ENCODE measurements at places on chromosomes 1 and 21.

- DNase-seq, result no peak
Measured at GRCh38 chr1:154557248-154557938, 1.1 kb downstream of the UBE2Q1 start.

DNA sequence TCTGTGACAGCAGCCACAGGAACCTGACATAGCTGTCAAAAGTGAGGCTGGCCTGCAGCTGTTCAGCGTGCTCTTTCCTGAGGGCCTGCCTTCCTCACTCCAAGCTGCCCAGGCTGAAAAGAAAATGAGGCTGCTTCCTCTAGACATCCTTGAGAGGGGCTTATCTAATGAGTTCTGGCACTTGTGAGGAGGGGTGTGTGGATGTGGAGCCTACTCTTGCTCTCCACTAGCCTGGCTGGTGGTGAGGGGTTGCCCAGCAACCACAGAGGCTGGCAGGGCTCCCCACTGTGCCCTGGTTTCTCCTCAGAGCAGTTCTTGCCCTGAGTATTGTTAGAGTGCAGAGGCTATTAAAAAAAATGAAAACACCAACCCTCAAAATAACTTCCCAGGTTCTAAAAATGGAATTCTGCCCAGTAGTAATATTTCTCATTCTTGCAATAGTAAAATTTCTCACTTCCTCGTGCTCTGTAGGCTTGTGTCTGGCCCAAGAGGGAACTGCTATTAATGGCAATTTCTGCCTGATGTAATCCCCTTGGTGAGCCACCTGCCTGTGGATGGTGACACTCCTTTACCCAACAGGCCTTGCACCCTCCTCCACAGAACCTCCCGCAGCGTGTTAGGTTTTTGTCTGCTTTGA, 52.6 kb upstream of the EPS8L3 start:
- DNase-seq, result no peak

- DNase-seq, result no peak
Measured at GRCh38 chr1:27166929-27167328, 12.0 kb upstream of the SLC9A1 start.

DNA sequence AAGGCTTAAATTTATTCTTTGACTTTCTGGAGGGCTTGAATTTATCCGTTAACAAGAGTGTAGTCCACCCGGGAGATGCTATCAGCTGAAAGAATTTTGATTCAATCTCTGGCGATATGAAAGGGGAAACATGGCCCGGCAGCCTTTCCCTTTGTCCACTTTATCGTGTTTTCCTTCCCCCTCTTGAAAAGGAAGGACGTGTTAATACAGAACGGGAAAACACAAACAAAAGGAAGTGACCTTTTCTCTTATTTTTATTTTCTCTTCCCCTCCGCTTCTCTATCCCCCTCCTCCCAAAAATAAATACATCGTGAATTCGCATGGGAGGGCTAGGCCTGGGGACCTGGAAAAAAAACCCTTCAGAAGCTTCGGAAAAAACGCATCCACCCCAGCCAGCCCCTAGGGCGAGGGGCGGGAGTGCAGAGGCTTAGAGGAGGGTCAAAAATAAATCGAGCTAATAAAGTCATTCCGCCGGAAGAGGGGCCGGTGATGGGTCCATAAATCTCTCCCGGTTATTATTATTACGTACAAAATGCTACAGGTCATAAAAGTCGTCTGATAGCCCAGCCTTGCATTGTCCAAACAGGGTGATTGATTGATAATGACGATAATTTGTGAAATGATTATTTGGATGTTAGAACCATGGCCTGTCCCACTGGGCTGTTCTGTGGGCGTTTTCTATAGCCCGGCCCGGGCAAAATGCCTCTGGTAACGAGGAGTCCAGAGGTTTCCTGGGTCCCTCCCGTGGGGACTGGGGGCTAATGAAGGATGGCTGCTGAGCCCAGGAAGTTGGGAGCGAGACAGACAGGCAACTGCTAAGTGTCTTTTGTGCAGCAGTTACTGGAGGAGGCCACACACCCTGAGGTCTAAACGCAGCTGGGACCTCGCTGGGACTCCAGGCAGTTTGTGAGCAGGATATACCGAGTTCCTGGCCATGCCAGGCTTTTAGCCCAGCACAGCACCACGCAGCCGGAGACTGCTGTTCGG, 179.4 kb downstream of the PRDM16 start:
- DNase-seq, result no peak

GRCh38 chr1:206656936-206657335, 21.6 kb downstream of the DYRK3 start:
- no peak for DNase-seq

- DNase-seq, result no peak
Measured at GRCh38 chr1:82836213-82836972, 1035.7 kb downstream of the ADGRL2 start.

DNA sequence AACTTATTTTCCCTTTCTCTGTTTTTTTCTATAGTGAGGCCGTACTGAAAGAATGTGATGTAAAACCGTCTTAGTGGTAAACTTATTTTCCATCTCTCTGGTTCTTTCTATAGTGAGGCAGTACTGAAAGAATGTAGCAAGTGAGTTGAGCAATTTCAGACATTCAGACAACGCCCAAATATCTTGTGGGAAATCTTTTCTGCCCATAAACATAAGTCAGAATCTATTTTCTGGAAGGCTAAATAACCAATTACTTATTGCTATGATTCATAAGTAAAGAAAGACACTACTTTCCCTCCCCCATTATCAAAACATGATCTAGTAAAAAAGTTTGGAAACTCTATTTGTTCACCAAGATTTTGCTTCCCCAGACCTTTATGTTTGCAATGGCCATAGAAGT, 18.8 kb upstream of the SCCPDH start:
- no peak for DNase-seq

DNA sequence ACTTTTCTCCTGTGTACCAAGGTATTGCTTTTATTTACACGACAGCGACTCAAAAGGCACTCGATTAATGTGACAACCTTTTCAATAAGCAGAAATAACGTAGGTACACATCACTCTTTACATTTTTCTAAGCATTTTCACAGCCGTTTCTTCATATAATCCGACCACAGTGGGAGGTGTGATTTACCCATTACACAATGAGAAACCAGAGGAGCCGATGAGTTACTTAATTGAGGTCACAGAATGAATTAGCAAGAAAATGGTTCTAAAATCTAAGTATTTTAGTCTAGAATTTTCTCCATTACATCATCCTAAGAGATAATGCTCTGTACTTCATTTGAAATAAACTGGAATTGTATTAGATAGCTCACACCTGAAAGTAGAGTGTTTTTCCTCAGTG, 71.5 kb downstream of the UMODL1 start:
- DNase-seq, result no peak

- no peak for DNase-seq
Measured at GRCh38 chr1:151970626-151971025, 23.0 kb downstream of the S100A10 start.

GRCh38 chr1:217983051-217983375, 302.1 kb upstream of the RRP15 start:
- no peak for DNase-seq

- DNase-seq, result no peak
Measured at GRCh38 chr1:15911927-15912326, 64.0 kb downstream of the ZBTB17 start.

- DNase-seq, result no peak
Measured at GRCh38 chr1:239603530-239603929, 217.2 kb downstream of the CHRM3 start.

- DNase-seq, result no peak
Measured at GRCh38 chr1:25037174-25038074, 107.3 kb upstream of the RUNX3 start.

DNA sequence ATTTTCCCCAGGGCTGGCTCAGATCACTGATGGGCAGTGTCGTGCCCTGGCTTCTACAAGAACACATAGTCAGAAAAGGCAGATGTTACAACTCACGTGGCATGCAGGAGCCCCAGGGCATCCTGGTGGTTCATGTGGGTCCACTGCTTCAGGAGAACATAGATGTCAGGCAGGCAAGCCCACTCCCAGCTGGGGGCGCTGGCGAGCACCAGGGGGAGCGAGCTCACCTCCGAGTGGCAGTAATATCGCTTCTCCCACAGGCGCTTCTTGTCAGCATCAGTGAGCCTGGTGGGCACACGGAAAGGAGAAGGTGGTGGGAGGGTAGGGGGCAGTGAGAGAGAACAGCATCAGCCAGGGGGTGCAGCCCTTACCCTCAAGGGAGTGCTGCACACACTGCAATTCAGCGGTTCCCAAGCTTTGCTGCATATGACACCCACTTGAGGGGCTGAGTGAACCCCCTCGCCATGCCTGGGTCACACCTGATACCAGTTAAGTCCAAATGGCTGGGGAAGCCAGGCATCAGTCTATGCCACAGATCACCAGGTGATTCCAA, 34.3 kb upstream of the PPP1R15B start:
- peak; percentile 46 for DNase-seq

GRCh38 chr1:115908565-115909274, 67.6 kb upstream of the SLC22A15 start:
- no peak for DNase-seq

DNA sequence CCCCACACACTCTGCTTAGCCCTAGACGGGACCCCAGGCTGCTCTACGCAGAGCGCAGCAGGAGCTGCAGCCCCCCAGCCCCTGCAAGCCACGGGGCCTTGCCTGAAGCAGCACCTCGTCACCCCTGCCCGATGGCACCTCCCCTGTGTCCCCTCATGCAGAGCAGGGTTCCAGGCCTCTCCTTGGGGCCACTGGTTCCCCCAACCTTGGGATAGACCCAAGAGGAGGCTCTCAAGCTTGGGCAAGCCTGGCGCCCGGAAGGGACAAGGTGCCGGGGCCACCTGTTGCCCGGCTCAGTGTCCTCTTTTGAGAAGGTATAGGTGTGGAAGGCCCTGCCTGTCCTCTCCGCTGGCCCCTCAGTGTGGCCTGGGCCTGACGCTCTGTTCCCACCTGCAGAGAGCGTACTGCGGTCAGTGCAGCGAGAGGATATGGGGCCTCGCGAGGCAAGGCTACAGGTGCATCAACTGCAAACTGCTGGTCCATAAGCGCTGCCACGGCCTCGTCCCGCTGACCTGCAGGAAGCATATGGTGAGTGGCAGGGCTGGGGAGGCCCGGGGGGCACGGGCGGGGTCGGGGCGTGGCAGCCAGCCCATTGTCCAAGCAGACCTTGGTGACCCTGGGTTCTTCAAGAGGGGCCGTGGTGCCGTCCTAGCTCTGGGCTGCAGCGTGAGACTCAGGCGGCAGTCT, 50.6 kb downstream of the FAAP20 start:
- no peak for DNase-seq

DNA sequence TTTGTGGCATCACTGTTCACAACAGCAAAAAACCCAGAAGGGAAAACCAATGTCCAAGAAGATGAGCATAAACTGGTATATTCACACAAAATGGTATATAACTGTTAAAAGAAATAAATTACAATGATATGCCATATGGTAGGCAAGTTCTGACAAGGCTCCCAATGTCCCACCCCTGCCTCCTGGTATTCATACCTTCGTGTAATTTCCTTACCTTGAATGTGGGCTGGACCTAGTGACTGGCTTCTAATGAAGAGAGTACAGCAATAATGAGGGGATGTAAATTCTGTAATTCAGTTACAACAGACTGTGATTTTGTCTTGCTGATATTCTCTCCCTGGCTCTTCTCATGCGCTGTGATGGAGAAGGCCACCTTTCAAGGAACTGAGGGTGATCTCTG, 9.3 kb downstream of the ANKRD45 start:
- no peak for DNase-seq

- no peak for DNase-seq
Measured at GRCh38 chr1:238135708-238136664, 245.3 kb upstream of the ZP4 start.

DNA sequence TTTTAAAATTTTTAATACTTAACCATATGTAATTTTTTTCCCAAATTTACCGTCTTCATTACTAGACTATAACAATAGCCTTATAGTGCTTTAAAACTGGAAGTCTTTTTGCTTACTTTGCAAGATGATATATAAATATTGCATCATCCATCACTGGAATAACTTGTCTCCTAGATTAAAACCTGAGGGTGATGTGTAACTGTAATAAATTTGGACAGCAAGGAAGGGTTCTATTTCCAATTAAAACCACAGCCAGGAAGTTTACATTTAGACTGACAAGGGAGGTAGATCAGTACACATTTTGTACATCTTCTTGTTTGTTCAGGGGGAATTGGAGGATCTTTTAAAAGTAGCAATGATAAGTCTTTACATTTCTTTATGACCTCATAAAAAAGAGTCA, 21.9 kb downstream of the NTNG1 start:
- no peak for DNase-seq

GRCh38 chr1:245184779-245185178, 30.0 kb downstream of the KIF26B start:
- DNase-seq, result no peak

- DNase-seq, result no peak
Measured at GRCh38 chr1:221117548-221117951, 238.3 kb downstream of the HLX start.

DNA sequence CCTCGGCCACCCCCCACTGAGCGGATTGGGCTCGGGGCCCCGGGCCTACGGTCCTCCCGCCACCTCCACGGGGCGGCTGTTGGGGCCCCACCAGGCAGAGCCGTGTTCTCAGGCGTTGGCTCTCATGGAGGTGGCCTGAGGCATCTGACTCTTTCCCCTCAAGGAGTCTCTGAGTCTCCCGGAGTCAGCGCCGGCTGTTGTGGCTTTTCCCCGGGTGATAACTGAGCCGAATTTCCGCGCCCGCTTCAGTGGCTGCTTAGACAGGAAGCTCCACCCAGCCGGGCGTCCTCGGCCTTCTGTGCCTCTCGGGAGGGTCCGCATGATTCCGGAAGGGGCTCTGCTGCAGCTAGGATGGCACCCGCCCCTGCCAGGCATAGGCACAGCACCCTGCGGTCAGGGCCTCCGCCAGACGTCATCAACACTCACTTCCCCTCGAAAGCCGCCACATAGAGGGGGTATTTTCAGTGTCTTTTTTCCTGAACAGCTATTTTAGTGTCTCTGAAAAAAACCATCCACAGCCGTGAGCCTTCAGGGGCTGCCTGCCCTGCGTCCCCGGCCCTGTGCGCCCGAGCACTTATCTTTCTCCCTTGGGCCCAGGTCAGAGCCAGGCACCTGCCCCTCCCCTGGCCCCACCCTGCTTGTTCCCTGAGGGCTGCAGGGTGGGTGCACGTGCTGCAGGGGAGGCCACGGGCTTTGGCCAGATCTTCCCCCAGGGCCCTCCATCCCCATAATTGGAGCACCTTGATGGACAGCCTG, 72.9 kb downstream of the SKI start:
- peak; percentile 89 for DNase-seq

DNA sequence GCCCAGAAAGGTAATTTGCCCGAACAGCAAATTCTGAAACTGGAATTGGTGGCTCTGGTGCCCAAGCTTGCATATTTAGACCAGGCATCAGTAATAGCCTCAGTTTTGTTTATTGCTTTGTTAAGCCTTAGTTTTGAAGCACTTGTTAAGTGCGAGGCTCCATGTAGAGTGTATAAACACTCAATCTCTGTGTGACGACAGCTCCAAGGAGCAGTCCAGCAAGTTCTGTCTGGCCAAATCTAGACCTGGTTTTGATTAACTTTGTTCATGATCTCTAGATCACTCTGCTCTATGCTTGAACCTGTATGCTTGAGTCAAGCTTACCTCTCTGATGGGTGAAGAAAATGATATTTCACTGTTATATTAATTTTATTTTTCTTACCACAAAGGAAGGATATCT, 37.4 kb downstream of the DOP1B start:
- no peak for DNase-seq

Measured in stimulated activated CD8-positive, alpha-beta memory T cell treated with anti-CD3 and anti-CD28 coated beads, Interleukin-15, amount 100 ng/mL, for 48 hours (primary cell).